ENCODE measurements at places on chromosomes 1 and 21.

DNA sequence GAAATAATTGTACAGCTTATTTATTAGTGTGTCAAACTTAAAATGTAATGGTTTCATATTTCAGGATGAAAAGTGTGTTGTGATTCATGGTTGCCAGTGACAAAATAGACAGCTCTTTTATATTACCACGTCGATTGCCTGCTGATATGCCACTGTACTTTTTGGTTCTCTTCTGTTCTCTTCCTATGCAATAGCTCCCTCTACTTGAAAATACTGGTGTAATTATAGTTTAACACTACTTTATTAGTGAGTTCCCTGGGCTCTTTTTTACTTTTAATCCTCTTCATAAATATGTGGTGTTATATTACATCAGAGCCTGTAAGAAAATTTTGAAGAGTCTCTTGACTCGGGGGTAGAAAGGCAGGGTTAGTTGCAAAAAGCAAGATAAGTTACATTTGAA, 111.3 kb downstream of the PATJ start:
- no peak for DNase-seq

DNA sequence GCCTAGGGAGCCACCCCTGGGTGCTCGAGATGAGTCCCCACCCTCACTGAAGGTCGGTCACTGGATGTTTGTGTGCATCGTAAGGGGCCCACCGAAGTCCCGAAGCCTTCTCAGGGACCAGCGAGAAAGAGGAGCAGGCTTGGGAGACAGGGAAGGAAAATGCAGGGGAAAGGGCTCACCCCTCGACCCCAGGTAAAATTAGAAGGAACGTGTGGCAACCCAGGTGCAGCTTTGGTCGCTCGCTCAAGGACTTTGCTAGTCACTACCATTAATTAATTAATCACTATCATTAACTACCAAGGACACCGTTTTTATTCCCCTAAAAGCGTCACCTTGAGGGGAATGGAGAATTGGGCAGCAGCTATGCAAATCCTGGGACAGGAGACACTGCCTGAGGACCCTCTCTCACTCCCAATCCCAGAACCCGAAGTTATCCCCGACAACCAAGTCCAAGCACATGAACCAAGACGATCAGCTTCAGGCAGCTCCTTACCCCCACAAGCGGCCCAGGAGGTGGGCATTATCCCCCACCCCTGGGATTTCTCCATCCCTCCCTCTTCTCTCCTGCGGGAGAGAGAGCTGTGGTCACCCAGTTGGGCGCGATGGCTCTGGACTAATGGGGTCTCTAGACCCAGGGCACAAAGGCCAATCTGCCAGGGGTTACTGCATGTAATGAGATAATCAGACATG, 4.2 kb upstream of the SIM2 start:
- no peak for DNase-seq

DNA sequence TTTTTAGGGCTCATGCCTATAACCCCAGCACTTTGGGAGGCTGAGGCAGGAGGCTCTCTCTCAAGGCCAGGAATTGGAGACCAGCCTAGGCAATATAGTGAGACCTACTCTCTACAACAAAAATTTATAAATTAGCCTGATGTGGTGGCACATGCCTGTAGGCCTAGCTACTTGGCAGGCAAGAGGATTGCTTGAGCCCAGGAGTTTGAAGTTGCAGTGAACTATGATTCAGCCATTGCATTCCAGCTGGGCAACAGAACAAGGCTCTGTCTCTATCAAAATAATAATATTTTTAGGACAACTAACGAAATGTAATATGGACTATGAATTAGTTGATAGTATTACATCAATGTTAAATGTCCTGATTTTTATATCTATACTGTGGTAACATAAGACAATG, 68.8 kb upstream of the ARID1A start:
- no peak for DNase-seq

DNA sequence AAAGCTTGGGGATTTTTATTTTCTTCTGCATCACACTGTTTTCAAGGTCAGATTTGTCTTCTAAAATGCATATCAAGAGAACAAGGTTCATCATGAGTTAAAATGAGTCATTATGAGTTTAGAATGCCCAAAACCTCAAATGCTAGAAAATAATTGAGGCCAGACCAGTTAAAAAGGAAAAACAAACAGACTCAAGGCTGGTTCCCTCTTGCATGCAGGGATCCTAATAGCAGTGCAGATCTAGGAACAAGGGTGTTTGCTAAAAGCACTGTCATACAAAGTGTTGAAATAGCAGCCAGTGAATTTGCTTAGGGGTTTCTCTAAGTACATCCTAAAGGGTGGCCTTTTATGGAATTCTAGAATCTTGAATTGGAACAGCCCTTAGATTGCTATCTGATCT, 15.3 kb downstream of the BEND5 start:
- no peak for DNase-seq

- DNase-seq: no peak
Observed at GRCh38 chr1:90186506-90187322, 191.8 kb downstream of the ZNF326 start.

DNA sequence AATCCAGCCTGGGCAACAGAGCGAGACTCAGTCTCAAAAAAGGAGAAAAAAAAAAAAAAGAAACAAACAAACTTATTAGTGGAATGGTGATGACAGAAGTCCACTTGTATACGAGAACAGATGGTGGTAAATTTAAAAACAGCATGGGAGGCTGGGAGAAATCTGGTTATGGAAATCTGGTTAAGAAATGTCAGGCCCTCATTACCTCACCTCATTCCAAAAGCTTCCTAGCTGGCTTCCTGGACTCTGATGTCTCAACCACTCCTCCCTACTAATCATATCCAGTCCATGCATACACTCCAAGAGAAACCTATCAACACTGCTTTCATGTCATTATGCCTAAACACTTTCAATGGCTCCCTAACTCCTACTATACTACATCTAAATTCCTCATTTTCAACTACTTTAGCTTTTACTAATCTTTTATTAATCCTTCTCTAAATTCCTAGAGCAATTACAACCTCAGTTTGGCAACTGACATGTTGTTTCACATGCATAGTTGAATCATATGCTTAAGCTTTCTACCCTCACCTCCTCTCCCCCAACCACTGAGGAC, 52.9 kb downstream of the FOXJ3 start:
- DNase-seq: peak; percentile 68

- no peak for DNase-seq
Observed at GRCh38 chr1:70674941-70675685, 264.0 kb downstream of the CTH start.

Data from NCI-H446 treated with DMSO at 0.1 percent for 48 hours (cell line).